ENCODE measurements at places on chromosomes 5 and 9.

DNA sequence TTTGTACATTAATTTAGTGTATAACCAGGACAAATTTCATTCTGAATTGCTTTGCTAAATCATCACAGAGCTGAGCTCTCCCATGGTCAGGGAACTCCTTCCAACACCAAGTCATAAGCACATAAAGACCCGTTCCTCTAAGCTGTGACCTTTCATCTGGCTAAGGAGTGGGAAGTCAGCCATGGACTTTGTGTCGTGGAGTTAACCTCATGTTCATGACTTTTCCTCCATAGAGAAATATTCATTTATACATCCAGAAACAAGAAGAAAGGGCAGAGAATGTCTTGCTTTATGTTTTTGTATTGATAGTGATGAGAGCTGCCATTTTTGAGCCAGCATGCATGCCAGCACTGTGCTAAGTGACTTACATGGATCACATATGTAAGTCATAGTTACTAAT, 97.5 kb downstream of the INIP start:
- DNase-seq, result no peak

DNA sequence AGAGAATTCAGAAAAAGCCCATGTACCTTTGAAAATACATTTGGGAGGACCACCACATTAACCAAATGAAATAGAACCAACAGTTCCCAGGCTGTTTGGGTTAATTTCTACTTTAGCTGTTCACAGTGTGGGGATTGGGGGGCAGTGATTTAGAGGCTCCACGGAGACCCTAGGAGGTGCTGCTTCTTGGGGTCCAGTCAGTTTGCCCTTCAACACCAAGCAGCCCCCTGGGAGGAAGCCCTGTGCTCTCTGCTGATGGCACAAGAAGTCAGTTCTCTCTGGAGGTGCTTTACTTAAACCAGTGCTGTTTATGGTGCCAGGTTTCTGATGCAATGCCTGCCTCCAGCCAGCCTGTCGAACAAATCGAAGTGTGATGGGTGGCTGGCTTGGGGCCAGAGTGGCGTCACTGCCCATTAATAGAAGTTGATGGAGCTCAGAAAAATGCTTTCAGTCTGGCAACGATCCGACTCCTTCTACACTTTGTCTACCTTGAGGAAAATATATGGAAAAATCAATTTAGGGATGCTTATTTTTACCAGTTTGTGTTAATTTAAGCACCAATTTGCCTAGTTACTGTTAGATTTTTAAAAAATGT, 134.0 kb downstream of the SNX18 start:
- DNase-seq, result peak; percentile 25

DNA sequence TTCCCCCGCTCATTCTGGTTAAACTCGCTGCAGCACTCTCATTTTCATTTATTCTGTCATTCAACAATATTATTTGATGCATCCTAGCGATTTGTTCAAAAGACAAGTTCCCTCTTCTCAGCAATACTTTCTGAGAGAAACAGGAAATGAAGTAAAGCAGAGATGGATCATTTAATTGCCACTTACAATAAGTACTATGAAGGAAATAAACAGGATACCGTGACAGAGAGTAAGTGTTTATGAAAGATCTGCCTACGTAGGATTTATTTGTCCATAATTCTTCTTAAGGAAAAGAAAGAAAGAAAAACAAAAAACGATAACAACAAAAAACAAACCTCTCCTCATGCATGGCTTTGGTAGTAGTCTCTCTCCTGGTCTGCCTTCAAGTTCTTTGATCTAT, 406.8 kb upstream of the ZNF608 start:
- DNase-seq, result no peak

- peak; percentile 87 for DNase-seq
Observed at GRCh38 chr5:134145779-134146581, 30.8 kb downstream of the SKP1 start.

DNA sequence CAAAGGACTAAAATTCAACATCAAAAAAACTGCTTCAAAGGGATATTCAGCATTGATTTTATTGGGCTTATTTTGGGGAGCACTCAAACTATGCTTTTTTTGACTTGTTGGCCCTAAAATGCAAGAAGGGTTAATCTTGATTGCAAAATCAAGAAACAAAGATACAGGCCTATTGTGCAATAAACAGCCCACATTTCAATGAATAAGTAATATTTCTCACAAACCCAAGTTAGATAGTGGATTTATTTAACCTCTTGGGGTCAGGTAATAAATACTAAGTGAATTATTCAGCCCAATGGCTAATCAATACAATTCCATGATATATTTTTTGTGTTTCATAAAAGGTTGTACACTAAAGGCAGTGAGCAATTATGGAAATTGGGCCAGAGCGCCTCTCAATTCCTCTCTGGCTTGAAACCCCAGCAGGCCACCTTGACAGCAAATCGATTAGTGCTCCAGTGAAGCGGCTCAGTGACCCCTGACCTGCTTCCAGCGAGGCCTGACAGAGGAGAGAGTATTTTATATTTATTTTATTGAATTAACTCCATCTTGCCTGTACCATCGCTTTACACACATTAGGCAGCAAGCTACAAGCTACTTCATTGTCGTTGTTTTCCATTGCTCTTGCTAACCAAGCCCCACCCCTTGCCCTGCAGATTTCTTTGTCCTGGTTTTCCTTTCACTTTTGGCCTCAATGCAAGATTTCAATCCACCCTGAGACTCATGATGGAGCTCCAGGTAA, 65.5 kb downstream of the EBF1 start:
- no peak for DNase-seq

DNA sequence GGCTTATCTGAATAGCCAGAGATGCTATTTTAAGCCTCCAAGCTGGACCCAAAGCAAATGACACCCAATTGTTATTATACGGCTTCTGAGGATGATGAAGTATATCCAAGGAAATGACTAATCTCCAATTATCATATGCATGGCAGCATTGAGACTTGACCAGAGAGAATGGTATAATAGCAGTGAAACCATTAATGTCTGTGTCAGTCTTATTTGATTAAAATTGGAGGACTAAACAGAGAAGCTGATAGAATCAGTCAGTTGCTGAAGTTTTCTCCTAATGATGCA, 200.5 kb downstream of the EFNA5 start:
- DNase-seq, result no peak

- no peak for DNase-seq
Observed at GRCh38 chr9:92289708-92290390, 3.6 kb downstream of the IARS1 start.

- no peak for DNase-seq
Observed at GRCh38 chr5:179816401-179816795, 4.3 kb upstream of the SQSTM1 start.

- DNase-seq, result peak; percentile 20
Observed at GRCh38 chr9:119284587-119285337, 84.5 kb downstream of the BRINP1 start.

GRCh38 chr9:120259100-120259499, 320.9 kb downstream of the CDK5RAP2 start:
- no peak for DNase-seq

DNA sequence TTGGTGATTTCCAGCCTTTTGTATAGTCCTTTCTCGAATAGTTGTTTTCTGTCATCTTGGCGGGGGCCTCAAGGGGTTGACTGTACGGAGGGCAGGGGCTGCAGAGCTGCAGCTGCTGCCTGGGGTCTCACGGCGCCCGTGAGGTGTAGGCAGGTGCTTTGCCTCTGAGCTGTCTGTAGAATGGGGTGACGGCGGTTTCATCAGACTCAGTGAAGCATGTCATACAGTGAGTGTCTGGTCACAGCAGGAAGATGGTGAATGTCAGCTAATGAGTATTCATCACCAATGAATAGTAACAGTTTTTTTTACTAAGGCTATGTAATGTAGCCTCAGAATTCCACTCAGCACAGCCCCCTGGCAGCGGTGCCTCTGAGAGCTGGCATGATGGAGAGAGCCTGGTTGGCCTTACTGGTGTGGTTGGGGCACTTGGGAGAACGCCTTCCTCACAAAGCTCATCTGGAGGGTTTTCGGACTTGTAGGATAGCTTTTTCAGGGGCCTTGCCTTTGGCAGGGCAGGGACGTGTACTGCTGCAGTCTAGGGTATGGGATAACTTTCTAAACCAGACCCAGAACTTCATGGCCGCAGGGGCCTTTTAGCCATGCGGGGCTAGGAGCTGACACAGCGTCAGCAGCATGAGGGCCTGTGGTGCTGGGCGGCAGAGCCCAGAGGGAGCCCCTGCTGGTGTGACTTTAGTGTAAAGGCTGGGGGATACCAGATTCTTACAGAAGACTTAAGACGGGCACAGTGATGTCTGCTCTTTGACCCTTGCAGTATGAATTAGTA, 15.0 kb downstream of the TENT4A start:
- no peak for DNase-seq

- no peak for DNase-seq
Observed at GRCh38 chr5:142725231-142726187, 39.6 kb upstream of the FGF1 start.

DNA sequence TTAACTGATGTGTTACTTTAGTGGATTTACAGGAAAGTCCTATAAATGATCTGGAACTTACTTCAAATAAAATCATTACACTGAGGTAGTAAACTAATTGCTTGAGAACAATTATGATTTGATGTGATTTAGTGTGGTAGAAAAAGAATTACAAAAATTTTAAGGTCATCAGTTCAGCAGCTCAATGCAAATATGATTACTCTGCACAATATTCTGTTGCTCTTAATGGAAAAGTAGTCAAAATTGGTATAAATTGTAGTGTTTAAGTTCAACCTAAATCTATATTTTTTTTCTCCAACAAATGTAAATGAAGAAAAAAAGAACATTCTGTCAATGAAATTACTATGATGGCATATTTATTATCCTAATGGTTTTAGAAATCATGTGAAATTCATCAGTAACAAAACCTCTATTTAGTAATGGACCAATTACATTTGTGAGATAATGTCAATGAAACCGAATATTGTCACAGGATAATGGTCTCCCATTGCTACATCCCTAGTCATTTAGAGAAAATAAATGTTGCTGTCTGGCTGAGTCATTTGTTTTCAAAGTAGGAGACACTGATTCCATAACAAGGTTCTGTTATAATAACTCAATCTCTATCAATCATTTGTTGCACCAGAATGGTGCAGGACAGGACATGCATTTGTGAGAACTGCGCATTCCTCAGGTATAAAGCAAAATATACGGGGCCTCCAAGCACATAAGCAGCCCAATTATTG, 177.1 kb downstream of the NFIB start:
- no peak for DNase-seq

DNA sequence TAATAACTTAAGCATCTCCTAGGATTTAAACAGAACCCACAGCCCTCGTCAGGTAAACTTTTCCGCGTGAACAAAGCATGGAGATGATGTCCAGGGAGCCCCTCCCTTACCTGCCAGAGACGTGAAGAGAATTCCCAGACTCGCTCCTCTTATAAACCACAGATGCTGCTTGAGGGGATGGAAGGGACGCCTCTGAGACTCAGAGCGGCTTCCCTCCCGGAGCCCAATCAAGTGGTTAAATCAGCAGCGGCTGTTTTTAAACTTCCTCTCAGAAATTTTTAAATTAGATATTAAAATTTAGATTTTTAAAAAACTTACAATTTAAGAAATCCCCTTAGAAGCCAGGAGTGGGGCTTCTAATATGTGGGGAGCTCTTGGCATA, 71.8 kb downstream of the RAPGEF1 start:
- no peak for DNase-seq

DNA sequence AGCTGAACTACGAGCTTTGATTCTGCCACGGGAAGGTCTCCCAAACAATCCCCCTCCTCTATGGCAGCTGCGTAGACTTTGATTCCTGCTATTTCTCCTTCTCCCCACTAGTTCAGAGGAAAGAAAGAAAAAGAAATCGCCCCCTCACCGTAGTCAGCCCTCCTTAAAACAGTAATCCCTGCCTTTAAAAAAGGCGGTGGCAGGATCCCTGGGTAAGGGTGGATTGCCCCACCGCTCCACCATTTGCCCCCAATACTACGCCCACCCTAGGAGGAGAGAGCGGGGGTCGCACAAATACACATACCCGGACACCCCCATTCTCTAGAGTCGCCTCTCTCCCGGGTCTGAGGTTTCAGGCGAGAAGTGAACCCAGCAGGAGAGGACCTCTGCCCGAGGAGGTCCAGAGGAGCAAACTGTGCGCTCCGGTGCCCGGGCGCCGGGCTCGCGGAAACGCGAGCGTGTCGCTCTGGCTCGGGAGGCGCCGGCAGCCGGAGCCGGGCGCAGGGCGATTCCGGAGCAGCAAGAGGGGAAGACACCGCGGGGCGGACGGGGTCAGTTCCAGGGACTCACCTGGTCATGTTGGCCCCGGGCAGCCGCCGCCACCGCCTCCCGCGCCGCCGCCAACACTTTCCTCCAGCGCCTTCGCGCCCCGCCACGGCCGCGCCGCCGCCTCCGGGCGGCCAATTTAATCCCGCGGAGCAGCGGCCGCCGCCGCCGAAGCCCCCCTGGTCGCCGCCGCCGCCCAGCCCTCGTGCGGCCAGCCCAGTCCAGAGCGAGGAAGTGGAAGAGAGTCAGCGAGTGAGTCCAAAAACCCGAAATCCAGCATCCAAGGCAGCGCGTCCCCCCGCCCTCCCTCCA, 1057.7 kb upstream of the DMAC1 start:
- DNase-seq, result peak; percentile 30

- no peak for DNase-seq
Observed at GRCh38 chr9:124855566-124855943, 2.3 kb downstream of the WDR38 start.

DNA sequence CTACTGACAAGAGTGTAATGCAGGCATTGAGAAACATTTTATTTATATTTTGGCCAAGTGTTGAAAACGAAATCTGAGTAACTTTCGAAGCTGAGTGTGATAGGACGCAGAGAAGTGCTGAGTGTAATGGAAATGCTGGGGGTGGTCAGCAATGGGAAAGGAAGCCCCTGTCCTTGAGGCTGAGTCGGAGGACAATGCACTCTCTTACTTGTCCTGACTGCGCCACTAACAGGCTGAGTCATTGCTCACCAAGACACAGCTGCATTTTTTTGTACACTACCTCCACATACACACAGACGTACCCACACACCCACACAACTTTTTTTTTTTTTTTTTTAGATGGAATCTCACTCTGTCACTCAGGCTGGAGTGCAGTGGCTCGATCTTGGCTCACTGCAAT, 637.7 kb downstream of the SLCO4C1 start:
- DNase-seq, result no peak

- no peak for DNase-seq
Observed at GRCh38 chr5:57179262-57180200, 5.7 kb downstream of the GPBP1 start.

DNA sequence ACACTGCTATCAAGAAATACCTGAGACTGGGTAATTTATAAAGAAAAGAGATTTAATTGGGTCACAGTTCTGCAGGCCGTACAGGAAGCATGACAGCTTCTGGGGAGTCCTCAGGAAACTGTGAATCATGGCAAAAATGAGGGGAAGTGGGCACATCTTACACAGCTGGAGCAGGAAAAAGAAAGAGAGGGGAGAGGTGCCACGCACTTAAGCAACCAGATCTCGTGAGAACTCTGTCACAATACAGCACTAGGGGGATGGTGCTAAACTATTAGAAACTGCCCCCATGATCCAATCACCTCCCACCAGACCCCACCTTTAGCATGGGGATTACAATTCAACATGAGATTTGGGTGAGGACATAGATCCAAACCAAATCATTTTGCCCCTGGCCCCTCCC, 105.5 kb upstream of the CPLX2 start:
- no peak for DNase-seq
